Renal cortical epithelial cell (primary cell): ENCODE measurements at places on chromosomes 5 and 9.
A peak's percentile ranks its signal among the peaks of the same experiment; 100 is the strongest.

- DNase-seq, result no peak
Measured at GRCh38 chr5:31607546-31607945, 31.4 kb upstream of the PDZD2 start.

GRCh38 chr5:8767746-8768145 lies 778.1 kb downstream of the SEMA5A start:
- DNase-seq, result no peak

DNA sequence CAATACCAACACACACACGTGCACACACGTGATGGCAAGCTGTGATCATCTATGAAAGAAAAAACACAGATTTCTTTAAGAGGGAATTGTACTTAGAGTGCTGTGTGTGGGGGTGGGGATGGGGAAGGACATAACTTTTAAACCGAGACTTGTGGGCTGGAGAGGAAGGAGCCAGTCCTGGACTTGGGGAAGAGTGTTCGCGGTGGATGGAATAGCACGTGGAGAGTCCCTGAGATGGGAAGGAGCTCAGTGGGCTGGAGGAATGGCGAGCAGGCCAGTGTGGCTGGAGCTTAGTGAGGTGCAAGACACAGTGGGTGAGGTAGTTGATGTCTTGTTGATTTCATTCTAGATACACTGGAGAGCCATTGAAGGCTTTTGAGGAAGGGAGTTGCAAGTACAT lies 78.5 kb downstream of the RGS3 start:
- no peak for DNase-seq

- no peak for DNase-seq
Measured at GRCh38 chr5:41891066-41891707, 13.0 kb upstream of the RIMOC1 start.

DNA sequence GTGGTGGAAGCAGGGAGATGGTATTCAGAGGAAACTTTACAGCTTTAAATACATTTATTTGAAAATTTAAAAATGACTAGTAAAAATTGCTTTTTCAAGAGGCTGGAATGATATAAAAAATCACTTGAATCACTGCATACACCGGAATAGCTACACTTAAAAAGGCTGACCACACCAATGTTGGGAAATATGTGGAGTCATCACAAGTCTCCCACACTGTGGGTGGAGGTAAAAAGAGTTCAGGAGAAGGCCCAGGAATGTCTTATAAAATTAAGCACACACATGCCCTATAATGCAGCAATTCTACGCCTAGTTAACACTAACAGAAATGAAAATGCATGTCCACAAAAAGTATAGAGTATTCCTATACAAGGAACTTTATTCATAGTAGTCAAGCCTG lies 198.1 kb downstream of the ROR2 start:
- DNase-seq, result peak; percentile 57

GRCh38 chr5:590346-590745 lies 21.8 kb upstream of the CEP72 start:
- no peak for DNase-seq

GRCh38 chr9:99563364-99563763 lies 258.3 kb upstream of the NR4A3 start:
- DNase-seq, result no peak

DNA sequence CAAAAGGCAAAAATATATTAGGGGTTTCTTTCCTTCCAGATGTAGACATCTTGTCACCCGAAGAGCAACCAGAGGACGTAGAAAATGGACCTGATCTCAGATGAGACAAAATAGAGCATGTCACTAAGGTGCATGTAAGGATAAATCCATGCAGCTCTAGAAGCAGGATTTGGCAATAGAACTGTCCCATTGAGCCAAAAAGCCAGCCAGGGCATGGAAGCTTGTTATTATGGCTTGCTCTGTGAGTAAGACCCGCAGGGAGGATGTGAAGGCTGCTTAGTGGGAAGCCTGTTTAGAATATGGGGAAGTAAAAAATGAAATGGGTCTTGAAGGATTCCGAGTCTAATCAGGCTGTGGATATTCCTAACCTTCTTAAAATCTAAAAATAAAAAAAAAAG lies 165.6 kb upstream of the MPDZ start:
- no peak for DNase-seq

- DNase-seq, result no peak
Measured at GRCh38 chr9:136289651-136290507, 14.0 kb downstream of the CCDC187 start.

GRCh38 chr9:110327716-110328115 lies 9.9 kb downstream of the TXNDC8 start:
- no peak for DNase-seq

DNA sequence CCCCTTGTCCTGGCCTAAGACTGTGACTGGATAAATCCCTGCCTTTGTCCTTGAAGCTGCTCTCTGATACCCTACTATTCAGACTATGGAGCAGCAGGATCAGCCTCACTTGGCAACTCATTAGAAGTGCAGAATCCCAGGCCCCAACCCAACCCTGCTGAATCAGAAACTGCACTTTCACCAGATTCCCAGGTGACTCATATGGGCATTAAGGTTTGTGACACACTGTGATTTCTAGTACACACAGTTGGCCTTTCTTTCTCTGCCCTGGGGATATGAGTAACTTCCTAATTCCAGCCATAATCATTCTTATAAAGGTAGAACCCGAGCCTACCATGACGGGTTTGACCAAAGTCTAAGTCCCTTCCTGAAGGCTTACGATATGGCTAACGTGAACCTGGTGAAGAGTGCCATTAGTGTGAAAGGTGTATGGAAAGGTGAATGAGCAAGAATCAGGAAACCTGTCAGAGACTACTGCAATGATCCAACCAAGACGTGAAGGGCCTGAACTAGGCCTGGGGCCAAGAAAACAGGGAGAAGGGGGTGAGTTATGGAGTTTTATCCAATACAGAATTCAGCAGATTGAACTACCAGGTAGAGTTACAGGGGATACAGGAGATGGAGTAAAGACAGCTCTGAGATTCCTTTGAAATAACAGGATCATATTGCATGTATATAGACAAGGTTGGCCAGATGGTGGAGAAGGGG lies 533.0 kb downstream of the BNC2 start:
- DNase-seq, result peak; percentile 99
